Stimulated activated CD4-positive, alpha-beta T cell treated with anti-CD3 and anti-CD28 coated beads, Interleukin-15, amount 100 ng/mL, for 1 hour (primary cell): ENCODE measurements at places on chromosomes 7 and 10.

- DNase-seq, result no peak
Observed at GRCh38 chr10:32890444-32890843, 67.6 kb downstream of the ITGB1 start.

DNA sequence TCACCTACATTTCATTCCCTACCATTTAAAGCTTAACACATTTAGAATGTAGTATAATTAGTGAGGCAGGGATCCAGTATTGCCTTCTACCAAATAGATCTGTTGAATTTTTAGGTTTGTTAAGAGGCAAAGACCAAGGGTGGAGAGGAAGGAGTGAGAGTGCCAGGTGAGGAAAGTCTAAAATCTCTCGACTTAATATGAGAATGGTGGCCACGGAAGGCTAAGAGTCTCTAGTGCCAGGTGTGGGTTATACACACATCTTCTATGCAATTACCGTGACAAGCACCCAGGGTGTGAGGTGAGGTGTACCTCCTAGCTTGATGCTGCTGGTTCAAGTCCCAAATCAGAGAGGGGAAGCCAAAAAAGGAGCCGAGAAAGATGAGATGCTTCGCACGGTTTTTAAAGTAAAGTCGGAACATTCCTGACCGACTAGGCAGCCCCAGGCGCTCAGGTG lies 439 bp downstream of the IQUB start:
- DNase-seq, result no peak

DNA sequence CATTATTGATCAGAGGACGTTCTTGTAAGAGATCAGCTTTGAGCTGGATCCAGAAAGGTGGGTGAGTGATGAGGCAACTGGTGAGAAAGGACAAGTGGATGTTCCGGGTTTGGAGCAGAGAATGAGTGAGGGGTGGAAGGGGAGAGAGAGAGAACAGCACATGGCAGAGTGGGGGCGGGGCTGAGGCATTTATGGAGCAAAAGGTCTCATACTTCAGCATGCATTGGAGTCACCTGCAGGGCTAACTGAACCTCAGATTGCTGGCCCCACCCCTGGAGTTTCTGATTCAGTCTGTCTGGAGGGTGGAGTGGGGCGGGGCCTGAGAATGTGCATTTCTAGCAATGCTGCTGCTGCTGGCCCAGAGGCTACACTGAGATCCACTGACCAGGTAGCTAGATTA lies 71.2 kb downstream of the GOLGA7B start:
- no peak for DNase-seq

- DNase-seq, result no peak
Observed at GRCh38 chr10:124225467-124226270, 132.3 kb upstream of the CHST15 start.
